ENCODE measurements at places on chromosomes 5 and 9.

DNA sequence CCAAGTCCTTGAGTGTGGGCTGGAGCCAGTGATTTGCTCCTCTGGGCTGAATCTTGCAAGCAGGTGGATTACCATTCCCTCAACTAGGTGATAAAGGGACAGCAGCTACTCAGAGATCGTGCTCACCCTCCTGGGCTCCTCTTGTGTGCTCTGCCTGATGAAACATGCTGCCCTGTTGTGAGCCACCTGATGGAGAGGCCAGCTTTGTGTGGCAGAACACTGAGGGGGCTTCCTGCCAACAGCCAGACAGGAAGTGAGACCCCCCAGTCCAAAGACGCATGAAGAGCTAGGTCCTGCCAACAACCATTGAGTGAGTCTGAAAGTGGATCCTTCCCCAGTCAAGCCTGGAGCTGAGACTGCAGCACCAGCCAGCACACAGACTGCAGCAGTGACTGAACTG lies 106.4 kb upstream of the IRX2 start:
- no peak for DNase-seq

DNA sequence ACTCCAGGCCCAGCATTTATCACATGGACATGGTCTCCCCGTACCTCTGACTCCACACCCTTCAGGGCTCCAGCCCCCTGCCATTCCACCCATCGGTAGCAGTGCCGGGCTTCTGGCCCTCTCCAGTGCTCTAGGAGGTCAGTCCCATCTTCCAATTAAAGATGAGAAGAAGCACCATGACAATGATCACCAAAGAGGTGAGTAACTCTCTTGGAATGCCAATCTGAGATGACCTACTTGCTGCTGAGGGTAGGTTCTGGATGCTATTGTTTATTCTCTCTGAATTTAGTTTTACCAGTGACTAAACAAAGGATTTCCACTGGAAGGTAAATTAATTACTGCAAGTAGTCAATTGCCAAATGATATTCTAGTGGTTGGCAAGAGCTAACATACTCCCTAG lies 80.8 kb downstream of the TLE4 start:
- no peak for DNase-seq

DNA sequence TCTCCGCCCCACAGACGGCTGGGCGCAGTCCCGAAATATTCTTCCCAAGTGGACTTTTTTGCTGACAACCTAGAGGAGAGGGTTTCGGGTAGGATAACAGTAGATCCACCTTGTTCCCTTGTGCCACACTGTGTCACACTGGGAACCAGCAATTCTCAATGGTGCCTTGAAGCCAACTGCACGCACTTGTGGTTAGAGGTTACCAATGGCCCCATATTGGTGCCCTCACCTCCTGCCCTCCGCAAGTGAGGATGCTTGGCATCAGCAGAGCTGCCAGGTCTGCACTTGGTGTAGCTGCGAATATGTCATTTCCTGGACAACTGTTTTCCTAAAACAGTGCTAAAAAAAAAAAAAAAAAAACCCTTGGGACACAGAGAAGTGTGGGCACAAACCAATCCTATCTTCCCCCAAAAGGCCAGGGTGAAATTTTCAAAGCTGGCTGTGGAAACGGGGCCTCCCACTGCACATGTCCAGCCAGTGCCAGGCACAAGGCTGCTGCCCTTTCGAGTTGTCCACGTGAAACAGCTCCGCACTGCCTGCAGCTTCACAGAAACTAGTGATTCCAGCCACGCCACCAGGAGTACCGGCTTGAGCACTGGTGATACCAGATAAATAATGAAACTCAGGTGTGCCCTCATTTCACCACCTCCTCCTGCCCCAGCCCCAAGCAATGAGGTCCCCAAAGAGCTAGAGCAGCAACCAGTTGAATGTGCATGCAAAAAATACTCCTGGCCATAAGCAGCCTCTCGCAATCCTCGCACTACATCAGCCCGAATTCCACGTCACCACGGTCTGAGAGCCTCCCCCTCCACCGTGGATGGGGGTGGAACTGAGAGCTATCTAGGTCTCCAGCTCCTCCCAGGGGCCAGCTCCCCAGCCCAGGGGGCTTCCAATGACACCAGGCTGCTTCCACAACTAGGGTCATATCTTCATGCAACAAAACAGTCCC lies 51.2 kb downstream of the USP20 start:
- DNase-seq: no peak

- no peak for DNase-seq
Observed at GRCh38 chr5:42591015-42591414, 165.6 kb upstream of the CCDC152 start.

- no peak for DNase-seq
Observed at GRCh38 chr9:98836206-98836605, 28.7 kb downstream of the GALNT12 start.

DNA sequence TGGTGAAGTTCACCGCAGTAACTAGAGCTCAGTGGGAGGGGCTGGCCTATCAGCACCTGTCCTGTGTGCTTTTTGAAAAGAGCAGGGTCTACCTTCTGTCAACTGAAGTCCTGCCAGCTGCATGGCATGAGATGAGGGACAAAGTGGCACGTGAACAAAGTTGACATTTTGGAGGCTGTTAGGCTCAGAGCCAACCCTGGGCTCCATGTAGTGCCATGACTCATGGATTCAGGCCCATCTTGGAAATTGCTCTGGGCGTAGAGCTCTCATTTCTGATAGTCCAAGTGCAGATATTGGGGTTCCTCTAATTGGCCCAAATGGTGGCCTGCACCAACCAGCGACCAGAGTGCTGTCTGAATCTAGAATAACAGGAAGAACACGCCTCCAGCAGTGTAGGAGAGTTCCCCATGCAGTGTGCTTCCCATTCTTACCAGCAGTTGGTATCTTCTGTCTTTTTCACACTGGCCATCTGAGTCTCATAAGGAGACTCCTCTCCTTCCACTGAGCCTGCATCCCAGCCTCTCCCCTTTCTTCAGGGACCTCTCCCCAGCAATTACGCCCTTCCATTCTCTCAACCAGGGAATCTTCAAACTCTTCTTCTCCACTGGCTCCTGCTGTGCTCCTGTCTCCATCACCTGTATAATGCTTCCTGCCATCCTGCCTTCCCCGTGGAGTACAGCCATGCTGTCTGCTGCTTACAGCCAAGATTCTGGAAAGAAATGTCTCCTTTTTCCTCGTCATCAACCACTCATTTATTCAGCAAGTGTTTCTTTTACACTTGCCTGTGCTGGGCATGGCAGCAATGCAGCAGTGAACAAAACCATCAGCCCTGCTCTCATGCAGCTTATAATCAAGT lies 30.4 kb downstream of the IRF1 start:
- no peak for DNase-seq

GRCh38 chr5:149423049-149423793 lies 44.1 kb upstream of the IL17B start:
- no peak for DNase-seq

- no peak for DNase-seq
Observed at GRCh38 chr5:113446358-113446927, 11.7 kb upstream of the TSSK1B start.

DNA sequence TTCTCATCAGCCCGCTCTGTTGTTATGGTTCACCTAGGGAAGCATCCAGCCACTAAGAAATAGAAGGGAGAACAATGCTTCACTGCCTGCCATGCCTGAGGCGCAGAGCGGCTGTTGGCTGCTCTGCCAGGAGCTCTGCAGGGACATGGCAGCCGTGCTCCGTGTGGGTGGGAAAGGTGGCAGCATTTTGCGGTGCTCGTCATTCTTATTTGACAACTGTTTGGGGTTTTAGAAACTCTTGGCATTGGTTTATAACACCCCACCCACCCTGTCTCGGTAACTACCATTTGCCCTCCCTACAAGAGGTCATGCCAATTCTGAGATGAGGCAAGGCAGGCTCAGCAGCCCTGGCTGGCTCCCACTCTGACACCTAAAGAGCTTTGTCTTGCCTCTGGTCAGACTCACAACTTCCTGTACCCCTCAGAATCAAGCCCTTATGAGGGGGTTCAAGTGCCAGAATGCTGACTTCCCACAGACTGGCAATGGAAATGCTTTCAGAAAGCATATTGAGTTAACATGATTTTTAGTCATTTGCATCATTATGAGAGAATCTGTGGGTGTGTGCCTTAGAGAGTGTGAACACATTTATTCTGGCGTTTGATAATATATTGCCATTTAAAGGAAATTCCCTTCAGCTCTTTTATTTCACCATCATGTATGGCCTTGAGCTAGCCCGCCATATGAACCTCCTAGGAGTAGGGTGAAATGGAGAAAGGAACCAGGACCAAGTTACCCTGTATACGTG lies 288.0 kb upstream of the ANKRD55 start:
- no peak for DNase-seq

- no peak for DNase-seq
Observed at GRCh38 chr5:110512266-110512665, 214.2 kb downstream of the TMEM232 start.

DNA sequence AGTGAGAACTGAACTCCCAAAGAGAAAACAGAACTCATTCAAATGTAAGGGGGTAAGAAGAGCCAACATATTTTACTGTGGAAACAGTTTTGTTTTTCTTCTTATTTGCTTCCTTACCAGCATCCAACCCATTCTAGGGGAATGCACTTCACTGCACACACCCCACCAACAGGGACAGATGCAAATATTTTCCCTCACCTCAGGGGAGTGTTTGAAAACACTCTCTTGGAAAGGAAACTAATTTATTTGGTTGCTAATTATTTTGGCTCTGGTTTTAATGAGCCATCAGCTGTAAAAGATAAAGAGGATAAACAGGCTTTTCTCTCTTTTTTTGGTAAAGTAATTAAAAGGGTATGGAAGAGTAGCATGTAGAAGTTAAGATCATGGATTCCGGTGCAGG lies 413.4 kb downstream of the MAN2A1 start:
- DNase-seq: no peak

DNA sequence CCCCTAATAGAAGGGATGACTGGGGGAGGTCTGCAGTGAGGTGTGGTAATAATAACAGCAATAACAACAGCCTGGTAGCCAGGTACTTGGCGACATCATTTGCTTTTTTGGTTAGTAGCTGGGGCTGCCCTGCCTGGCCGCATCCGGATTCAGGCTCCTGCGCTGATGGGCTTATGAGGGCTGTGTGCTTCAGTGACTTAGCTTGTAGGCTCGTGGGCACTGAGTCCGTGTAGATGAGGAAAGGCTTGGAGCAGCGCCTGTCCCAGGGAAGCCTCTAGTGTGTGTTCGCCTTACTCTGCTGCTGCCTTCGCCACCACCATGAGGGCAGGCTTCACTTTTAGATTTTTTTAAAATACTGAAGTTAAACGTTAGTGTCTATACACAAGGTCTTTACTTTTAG lies 4.5 kb downstream of the NDUFS6 start:
- no peak for DNase-seq

- no peak for DNase-seq
Observed at GRCh38 chr9:128124873-128125579, 2.5 kb downstream of the PTGES2 start.

- DNase-seq: no peak
Observed at GRCh38 chr9:6219981-6220380, 4.4 kb downstream of the IL33 start.

GRCh38 chr9:88164850-88165249 lies 26.6 kb upstream of the SPATA31C2 start:
- DNase-seq: no peak

DNA sequence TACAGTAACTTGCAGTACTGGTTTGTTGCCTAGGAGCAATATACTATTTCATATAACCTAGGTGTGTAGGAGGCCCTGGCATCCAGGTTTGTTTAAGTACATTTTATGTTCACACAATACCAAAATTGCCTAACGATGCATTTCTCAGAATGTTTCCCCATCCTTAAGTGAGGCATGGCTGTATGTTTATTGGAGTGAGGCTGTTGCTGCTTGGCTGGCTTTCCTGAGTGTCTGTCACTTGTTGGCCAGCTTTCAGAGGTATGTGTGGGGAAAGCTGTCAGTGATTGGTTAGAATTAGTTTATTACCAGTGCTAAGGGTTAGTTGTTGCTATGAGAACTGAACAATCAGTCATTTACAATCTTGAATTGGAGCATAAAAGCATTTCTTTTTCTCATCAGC lies 154.1 kb upstream of the CDH12 start:
- DNase-seq: no peak

GRCh38 chr9:84293001-84293798 lies 47.4 kb downstream of the SLC28A3 start:
- DNase-seq: no peak

DNA sequence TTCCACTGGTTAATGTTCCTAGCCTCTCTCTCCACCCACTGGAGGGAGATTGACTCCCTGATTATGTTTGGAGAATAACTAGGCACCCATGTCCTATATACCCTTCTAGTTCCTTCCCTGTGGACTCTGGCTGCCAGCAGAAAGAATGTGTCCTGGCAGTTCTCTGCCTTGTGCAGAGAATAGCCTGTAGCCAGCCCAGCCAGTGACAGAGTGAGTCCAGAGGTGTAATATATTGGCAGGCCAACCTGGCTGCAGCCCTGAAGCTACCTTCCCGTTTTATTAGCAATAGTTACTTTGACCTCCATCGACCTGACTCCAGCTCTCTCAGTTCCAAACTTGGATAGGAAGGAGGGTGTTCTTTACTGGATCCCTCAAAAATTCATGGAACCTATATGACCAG lies 8.1 kb downstream of the SETD9 start:
- no peak for DNase-seq

- no peak for DNase-seq
Observed at GRCh38 chr9:90838098-90838497, 36.5 kb downstream of the SYK start.

GRCh38 chr5:17183831-17184230 lies 33.6 kb upstream of the BASP1 start:
- no peak for DNase-seq

GRCh38 chr5:55926476-55926875 lies 68.3 kb downstream of the IL6ST start:
- no peak for DNase-seq

DNA sequence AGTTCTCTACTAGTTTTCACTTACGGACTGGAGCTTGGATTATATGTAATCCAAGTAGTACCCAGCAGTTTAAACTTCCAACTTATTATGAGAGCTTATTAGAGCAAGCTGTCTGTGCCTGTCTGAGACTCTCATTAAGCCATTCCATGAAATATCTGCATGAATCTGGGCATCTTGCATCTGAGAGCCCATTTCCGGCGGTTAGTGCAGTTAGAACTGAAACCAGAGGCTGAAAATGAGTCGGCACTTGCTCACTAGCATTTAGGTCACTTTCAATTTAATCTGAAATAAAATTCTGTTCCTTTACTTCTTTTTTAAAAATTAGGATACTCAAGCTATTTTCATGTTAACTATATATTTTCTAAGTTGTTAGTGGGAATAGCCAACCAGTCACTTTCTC lies 102.2 kb downstream of the MEGF10 start:
- DNase-seq: no peak

- peak; percentile 38 for DNase-seq
Observed at GRCh38 chr9:98994172-98995058, 50.7 kb downstream of the COL15A1 start.

DNA sequence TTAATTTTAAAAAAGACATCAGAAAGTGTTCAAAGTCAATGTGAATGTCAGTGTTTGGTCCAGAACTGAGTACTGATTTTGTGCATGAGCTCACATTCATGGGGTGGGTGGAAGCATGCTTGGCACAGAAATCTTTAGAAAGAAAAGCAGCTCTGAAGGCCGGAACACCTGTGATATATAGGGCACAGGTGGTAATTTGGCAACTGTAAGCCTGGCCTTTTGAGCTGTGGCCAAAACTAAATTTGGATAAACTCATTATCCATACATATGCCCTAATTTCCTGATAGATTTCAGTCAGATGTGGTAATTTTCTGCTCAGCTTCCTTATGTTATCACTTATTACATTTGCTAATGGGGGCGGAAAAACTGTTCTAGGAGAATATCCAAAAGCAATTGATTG lies 211.4 kb downstream of the HCN1 start:
- no peak for DNase-seq

GRCh38 chr5:133756036-133756435 lies 143.7 kb upstream of the FSTL4 start:
- DNase-seq: no peak

GRCh38 chr5:37830348-37830747 lies 9.5 kb downstream of the GDNF start:
- DNase-seq: no peak

All from DMS79 (cell line).